Right forelimb (tissue), 1 donor: ENCODE measurements at places on chromosomes 16 and 17.

DNA sequence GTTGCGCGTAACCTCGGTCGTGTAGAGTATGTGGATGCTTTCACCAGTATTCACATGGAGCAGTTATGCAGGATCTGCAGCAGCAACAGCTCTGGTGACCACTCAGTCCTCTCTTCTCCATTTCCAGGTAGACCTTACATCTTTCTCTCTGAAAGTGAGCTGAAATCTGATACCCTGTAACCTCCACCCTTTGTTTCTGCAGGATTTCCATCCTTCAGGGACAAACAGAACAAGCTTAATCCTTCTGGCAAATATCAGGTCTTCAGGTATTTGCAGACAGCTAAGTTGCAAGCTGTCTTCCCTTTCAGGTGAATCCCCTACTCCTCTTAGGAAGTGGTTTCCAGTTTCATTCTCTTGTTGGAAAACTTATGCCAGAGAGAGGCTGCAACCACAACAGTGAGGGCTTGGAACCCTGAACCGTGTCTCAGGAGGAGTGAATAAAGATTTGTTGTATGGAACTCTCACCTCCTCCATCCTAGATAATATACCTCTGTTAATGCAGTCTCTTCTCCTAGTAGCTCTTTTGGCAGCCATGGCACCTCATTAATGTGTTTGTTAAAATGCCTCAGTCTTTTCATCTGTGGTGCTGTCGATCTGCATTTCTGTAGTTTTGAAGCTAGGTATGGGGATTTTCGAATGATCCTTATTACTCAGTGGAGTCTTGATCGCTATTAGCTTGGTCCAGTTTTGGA lies 172.5 kb downstream of the PRKCA start:
- no peak for DNase-seq

GRCh38 chr17:68906638-68907037 lies 48.6 kb downstream of the ABCA8 start:
- DNase-seq: no peak

GRCh38 chr17:75764417-75764710 lies 628 bp downstream of the GALK1 start:
- no peak for DNase-seq

DNA sequence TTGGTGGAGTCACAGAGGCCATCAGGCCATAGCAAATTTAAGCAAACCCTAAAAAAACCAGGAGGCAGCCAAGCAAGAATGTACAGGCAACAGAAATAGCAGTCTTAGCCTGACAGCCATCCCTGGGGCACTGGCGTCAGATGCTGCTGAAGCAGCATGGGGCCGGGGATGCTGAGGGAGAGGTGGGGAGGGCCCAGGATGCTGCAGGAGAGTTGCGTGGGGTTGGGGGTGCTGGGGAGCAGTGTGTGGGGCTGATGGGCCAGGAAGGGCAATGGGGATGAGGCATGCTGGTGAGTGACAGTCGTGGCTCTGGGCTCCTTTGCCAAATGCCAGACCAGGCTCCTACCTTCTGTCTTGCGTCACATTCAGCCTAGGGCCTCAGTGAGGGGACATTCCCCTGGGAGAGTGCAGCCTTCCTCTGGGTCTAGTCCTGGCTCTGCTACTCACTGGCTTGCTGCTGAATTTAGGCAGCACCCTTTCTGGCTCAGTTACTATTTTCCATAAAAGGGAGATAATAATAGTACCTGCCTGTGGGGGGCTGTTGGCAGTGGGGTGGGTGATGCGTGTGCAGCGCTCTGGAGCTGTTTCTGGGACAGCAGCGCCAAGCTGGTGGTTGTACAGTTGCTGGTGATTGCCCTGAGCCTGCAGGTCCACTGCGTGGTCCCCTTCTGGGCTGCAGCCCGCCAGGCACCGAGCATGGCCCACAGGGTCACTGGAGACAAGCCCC lies 88.1 kb downstream of the AMFR start:
- no peak for DNase-seq

DNA sequence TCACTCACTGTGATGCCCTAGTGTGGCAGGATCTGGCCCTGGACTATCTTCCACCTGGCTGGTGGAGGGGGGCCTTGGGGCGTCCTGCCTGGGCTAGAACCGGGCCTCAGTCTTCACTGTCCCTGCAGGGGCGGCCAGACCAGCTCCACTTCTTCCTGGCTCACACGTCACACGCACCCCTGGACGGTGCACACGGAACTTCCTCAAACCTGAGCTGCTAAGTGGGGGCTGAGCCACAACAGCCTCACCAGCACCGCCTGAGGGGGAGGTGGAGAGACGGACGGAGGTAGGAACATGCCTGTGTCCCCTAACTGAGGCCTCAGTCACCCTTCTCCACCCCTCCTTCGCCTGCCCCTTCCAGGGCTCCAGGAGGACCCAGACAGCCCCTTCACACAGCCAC lies 36.6 kb downstream of the TIMM22 start:
- DNase-seq: no peak

GRCh38 chr16:66460703-66461102 lies 33.6 kb downstream of the BEAN1 start:
- no peak for DNase-seq

- DNase-seq: no peak
These were observed 119.3 kb downstream of the CLEC16A start for GRCh38 chr16:11063448-11064201.

GRCh38 chr16:14641926-14642325 lies 9.2 kb downstream of the BFAR start:
- DNase-seq: no peak

DNA sequence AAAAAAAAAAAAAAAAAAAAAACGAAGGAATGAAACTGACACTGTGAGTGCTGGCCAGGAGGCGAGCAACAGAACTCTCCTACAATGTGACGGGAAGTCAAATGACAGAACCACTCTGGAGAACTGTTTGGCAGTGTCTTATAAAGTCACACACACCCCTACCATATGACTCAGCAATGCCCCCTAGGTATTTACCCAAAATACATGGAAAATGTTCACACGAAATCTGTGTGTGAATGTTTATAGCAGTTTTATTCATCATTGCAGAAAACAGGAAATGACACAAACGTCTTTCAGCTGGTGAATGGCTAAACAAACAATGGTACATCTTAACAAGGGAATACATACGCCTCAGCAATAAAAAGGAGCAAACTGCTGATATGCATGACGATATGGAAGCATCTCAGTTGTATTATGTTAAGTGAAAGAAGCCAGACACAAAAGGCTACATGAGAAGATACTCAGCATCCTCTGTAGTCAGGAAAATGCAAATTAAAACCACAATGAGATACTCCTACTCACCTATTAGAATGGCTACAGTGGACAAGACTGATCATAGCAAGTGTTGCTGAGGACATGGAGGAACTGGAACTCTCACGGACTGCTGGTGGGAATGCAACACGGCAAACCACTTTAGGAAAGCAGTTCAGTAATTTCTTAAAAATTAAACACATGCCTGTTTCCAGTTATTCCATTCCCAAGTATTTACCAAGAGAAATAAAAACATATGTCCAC lies 74.7 kb downstream of the TBC1D16 start:
- DNase-seq: peak; percentile 18

GRCh38 chr16:26709175-26709574 lies 357.6 kb upstream of the C16orf82 start:
- DNase-seq: no peak

- peak; percentile 80 for DNase-seq
These were observed 13.9 kb upstream of the NCBP3 start for GRCh38 chr17:3859940-3860339.

DNA sequence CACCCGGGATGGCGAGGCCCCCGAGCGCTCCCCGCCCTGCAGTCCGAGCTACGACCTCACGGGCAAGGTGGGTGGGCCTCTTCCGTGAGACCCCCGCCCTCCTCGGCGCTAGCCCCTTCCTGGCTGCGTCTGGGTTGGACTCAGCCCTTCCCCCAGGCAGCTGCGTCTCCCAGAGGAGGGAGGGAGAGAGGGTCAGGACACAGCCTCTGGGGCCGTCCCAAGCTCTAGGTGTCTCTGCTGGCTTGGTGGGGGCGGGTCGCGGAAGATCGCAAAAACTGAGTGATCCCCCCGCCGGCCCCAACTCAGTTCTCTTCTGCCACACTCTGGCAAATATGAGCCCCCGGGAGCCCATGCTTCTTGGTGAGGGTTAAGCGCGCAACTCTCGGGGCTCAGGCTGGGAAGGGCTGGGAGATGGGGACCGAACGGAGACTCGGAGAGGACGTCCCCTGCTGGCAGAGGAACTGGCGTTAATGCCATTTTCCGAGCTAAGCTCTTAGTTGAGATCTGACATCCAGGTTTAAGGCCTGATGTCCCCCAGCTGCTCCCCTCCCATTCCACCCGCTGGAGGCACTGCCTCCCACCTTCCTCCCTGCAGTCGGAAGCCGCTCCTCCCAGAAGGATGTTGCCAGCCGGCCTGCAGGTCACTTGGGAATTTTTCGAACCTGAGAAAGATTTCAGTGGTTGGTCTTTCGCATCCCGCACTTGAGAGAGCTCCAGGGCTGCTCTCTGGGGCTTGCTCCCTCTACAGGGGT lies 419 bp downstream of the RAB37 start:
- DNase-seq: no peak

DNA sequence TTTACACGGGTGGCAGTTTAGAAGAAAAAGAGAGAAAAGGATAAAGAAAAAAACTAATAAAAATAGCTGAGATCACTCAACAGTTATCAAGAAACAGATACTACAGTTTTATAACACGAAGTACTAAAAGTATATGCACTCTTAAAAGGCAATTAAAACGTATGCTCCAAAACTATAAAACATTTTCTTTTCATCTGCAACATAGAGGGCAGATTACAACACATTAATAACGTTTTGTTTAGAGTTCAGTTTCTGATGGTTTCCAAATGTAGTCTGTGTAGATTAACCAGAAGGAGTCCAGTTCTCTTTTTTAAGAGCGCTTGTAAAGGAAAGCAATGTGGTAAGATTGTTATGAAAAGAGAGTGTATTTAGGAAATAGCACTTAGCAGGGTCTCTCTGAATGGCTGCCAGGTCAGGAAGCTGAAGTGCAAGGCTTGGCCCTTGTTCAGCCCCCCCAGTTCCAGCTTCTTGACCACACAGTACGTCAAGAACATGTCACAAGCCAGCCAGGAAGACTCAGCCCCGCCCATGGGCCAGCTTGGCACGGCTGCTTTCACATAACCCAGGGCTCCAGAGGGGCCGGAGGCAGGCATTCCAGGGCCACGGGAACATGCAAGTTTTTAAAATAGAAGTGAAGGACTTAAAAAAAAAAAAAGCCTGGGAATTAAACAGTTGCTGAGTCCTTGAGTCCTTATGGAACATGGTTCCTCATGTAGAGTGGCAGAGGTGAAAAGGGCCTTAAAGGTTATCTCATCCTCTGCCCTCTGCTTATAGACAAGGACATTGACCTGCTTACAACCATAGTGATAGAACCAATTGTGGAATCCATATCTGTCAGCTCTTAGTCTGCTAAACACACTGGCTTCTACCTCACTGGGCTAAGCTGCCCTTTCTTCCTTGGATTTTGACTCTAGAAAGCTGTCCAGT lies 147.4 kb upstream of the TBX2 start:
- DNase-seq: peak; percentile 89

DNA sequence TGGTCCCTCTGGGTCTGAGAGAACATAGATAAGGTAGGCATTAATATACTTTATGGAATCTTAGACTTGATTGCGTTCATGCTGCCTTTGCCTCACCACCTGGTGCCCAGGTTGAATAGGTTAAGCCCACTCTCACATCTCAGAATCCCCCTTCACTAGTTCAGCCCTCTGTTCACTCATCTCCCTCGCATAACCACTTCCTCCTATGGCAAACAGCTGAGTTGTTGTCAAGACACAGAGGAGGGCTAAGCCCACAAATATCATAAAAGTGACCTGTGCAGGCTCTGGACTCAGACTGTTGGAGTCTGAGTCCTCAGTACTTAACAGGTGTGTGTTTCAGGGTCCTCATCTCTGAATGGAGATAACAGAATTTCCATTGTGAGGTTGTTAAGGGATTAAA lies 55.7 kb downstream of the GOSR1 start:
- no peak for DNase-seq
